ENCODE measurements at places on chromosomes 2 and 18. TPM values are rescaled to one million over a fixed set of nuclear protein-coding genes. Genes with fewer than 3 reads are reported as not detected.

The DLGAP1 gene
- 3.7 TPM for total RNA-seq

The HOXD4 gene
- total RNA-seq, result 37.0 TPM

DNA sequence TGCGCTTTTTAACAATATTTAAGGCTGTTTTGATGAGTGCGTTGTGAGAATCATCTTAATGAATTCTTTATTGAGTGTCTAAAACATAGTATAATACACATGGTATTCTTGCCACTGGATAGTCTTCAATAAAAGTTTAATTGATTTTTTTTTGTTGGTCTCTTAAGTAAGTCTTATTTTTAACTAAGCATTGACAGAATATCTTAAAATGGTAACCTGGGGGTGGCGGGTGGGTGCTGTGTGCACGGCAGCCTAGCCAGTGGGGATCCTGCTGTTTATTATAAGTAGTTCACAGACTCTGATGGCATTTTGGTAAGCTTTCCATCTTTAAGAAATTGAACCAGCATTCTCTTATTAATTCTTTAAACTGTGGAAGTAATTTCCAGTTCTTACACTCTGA, 6.0 kb downstream of the SOX11 start:
- no peak for DNase-seq

GRCh38 chr2:64751286-64752260, 97.9 kb upstream of the SERTAD2 start:
- no peak for DNase-seq

GRCh38 chr18:25334588-25334987, 17.4 kb downstream of the ZNF521 start:
- DNase-seq, result no peak

Measured in type B pancreatic cell (in vitro differentiated cells).